Fibroblast of skin of right biceps (primary cell): ENCODE measurements at places on chromosomes 12 and 14.

- DNase-seq = peak; percentile 46
These were observed 774 bp upstream of the MANSC4 start for GRCh38 chr12:27780612-27781408.

GRCh38 chr14:60294411-60295069 lies 45.5 kb downstream of the PPM1A start:
- peak; percentile 22 for DNase-seq

DNA sequence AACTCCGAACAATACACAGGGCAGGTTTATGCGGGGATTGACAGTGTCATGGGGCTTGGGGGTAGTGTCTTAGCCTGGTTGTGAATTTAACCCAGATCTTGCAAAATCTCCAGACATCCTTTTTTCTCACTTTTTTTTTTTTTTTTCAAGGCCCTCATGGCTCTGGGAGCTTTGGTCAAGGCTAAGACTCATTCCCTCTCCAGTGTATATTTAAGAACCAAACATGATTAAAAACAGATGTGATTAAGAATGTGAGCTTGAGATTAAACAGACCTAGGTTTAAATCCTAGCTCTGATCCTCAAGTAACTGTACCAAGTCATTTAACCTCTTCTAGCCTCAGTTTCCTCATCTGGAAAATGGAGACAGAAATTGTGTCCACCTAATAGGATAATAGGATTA lies 151.7 kb upstream of the FUT8 start:
- DNase-seq = peak; percentile 79

DNA sequence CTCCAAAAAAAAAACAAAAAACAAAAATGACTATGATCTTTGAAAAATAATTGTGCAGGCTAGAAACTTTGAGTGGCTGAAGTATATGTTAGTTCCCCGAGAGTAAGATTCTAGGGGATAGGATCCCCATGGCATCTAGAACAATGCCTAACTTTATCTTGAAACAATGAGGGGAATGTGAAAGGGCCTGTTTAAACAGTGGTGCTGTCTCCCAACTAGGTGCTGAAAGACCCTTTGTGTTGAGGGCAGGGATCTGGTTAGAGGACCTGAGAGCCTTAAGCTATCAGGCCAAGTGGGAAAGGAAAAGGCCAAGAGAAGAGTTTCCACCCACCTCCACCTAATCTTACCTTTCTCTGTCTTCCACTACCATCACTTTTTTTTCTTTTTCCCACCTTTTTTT lies 6.8 kb upstream of the YLPM1 start:
- DNase-seq = no peak

GRCh38 chr14:52312931-52313355 lies 1.2 kb upstream of the PTGER2 start:
- no peak for DNase-seq

DNA sequence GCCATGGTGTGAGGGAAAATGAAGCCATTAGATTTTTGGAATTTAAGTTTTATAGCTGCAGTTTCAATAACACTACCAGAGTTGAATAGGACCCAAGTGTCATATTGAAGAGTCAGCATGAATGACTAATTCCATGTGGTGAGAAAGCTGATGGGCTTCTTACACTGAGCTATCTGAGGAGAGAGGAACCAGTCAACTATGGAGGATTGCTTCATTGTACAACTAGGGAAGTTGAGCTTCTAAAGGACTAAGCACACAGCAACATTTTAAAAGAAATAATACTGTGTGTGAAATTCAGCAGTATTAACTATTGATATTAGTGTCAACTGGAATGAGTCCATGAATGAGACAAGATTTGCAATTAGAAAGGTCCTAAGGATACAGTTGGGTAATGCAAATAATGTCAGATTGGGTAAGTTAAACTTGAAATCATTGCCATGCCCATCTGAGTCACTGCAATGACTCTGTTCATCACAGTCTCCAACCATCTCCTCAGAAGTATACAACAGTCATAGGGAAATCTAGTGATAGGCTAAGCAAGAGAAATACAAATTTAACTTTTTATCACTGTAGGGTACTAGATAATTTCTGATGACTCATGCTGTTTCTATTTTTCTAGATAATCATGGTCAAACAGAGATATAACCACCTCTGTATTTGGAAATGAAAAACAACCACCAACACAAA lies 394.2 kb downstream of the FSCB start:
- no peak for DNase-seq

- no peak for DNase-seq
These were observed 8.9 kb upstream of the NAV3 start for GRCh38 chr12:77821699-77822203.
